Effector memory CD8-positive, alpha-beta T cell (primary cell): ENCODE measurements at places on chromosomes 4 and X.

DNA sequence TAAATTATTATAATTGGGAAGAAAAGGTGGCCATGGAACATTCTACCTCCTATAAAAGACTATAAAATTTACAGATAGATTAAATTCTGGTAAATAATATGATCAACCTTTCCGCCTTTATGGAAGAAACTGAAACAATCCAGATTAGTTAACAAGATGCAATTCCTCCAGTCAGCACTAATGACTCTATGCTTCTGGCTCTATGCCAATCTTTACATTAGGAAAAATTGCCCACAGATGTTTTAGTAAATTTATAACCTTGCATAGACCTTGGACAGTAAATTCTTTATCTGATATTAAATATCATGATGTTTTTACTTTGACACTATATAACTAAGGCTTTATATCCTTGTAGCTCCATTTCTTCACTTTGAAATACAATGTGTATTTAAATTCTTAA is 2302.5 kb downstream of the ARAP2 start:
- no peaks in the 10 kb centered on the region for H3K4me1 ChIP-seq
- no peak overlapping the region for H3K27ac ChIP-seq
- H3K36me3 ChIP-seq: no peaks in the 10 kb centered on the region
- no peak for DNase-seq
- no peaks in the 10 kb centered on the region for H3K27me3 ChIP-seq
- H3K4me3 ChIP-seq: no peak overlapping the region

DNA sequence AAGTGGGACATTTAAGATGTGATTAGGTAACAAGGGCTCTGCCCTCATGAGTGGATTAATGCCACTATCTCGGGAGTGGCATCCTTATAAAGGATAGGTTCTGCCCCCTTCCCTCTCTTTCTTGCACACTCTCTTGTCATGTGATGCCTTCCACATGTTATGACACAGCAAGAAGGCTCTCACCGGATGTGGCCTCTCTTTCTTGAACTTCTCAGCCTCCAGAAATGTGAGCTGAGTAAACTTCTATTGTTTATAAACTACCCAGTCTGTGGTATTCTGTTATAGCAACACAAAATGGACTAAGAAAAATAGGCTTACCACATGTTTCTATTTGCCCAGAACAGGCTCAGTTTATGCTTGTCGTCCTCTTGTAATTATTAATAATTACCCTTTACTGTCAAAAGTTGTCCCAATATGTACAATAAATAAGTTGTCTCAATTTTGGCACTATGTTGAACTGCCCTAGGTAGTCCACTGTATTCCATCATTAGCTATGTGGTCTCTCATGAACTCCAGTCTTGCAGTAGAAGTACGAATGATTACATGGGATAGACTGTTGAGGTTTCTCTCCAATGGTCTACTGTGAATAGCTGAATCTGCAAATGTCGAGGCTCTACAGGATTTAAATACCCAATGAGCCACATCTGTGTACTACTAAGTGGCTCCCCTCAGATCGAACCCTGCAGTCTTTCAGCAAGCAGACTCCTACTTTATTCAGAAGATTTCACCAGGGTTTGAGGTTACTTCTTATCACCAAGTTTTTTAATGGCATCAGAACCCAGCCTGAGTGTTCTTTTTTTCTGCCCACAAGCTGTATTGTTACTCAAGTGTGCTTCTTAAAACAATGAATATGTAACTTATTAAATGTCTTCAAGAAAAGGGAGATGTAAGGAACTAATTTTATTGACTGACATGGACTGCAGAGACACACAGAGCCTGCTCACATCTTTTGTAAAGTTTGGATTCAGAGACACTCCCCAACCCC is 102.0 kb upstream of the LEF1 start:
- no peak for DNase-seq
- H3K27me3 ChIP-seq: no peaks in the 10 kb centered on the region
- no peak overlapping the region for H3K4me3 ChIP-seq

DNA sequence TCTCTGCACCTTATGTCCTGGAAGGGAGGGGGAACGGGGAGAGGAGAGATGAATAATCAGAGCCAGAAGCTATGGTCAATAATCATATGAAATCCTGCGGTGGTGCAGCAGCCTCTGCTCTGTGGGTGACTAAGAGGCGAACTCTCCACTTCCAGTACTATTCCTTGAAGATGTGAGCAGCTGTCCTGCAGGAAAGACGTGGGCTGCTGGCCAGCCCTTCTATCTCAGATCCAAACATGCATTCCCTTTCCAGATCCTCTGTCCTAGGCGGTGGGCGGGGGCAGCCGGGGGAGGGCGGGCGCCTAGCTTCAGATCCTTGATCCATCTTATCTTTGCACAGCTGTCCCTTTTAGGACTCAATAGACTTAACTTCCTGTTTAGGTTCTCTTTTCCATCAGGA is 34.5 kb downstream of the SPINK2 start:
- H3K4me3 ChIP-seq: no peak overlapping the region
- H3K36me3 ChIP-seq: peaks cover 3% of the 10 kb centered on the region
- no peak for DNase-seq
- H3K27ac ChIP-seq: no peak overlapping the region
- H3K4me1 ChIP-seq: no peaks in the 10 kb centered on the region
- H3K27me3 ChIP-seq: peaks cover 8% of the 10 kb centered on the region

DNA sequence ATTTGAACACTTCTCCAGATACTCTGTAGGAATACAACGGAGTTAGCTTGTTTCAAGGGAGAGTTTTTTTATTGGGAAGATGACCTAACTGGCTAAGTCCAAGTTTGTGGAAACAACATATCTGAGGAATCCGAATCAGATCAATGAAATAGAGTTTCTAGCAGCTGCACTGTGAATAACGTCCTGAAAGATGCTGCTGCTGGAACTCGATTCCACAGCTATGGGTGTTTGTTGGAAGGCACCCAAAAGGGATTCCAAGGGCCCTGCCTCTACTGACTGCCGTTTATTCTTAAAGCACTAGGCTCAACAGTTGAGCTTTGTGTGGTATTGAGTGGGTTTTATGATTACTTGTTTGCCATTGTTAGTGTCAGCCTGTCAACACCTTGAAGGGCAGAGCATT is 6.6 kb upstream of the GBA3 start:
- no peaks in the 10 kb centered on the region for H3K36me3 ChIP-seq
- no peak overlapping the region for H3K4me3 ChIP-seq
- no peak for DNase-seq
- H3K4me1 ChIP-seq: no peaks in the 10 kb centered on the region
- H3K27ac ChIP-seq: no peak overlapping the region

DNA sequence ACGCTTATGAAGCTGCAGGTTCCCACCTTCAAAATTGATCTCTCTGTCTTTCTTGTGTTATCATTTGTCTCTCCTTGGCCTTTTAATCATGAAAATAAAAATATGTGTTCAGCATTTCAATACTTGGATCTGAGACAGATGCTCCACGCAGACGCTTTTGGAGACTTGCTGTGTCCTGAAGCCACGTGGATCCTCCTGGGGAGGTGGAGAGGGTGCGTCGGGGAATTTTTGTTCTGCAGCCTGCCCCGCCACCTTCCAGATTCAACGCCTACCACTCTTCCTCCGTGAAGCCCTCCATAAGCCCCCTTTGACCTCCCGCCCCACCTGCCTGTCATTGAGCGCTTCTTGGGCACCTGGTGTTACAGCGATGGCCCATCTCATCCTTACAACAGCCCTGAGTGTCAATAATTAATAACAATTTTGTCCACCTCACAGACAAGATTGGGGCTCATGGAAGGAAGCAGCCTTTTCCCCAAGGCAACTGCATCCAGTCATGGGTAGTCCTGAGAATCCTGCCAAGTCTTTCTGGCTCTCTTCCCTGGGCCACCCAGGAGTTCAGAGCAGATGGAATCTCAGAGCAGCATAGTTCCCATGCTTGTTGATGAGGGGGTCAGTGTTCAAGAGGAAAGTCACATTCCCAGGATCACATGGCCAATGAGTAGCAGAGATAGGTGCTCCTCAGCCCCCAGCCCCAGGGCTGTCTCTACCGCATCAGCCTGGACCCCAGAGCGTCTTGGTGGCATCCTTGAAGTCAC is 172.6 kb upstream of the PSAPL1 start:
- DNase-seq: no peak
- no peak overlapping the region for H3K4me3 ChIP-seq
- peaks cover 17% of the 10 kb centered on the region for H3K27me3 ChIP-seq

- H3K4me1 ChIP-seq: no peaks in the 10 kb centered on the region
- H3K4me3 ChIP-seq: no peak overlapping the region
- no peaks in the 10 kb centered on the region for H3K36me3 ChIP-seq
- DNase-seq: no peak
Observed at GRCh38 chr4:64271601-64272081, 137.6 kb downstream of the TECRL start.

- H3K36me3 ChIP-seq: no peaks in the 10 kb centered on the region
- no peak overlapping the region for H3K27ac ChIP-seq
- DNase-seq: no peak
Observed at GRCh38 chr4:112210777-112211176, 20.8 kb upstream of the AP1AR start.

DNA sequence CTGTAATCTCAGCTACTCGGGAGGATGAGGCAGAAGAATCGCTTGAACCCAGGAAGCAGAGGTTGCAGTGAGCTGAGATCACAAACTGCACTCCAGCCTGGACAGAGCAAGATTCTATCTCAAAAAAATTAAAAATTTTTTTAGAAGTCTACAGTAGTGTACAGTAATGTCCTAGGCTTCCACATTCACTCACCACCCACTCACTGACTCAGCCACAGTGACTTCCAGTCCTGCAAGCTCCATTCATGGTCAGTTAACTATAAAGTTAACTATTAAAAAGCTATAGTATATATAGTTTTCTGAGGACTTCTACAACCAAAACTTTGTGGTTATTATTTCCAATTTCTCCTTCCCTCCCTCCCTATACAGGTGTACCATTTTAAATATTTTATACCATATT is 34.7 kb upstream of the NEUROG2 start:
- DNase-seq: no peak
- no peaks in the 10 kb centered on the region for H3K36me3 ChIP-seq
- no peaks in the 10 kb centered on the region for H3K4me1 ChIP-seq
- H3K27me3 ChIP-seq: no peaks in the 10 kb centered on the region
- no peak overlapping the region for H3K4me3 ChIP-seq

DNA sequence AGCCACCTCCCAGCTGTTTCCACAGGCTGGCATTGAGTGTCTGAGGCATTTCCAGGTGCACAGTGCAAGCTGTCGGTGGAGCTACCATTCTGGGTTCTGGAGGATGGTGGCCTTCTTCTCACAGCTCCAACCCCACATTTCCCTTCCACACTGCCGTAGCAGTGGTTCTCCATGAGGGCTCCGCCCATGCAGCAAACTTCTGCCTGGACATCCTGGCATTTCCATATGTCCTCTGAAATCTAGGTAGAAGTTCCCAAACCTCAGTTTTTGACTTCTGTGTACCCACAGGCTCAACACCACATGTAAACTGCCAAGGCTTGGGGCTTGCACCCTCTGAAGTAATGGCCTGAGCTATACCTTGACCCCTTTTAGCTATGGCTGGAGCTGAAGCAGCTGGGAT is 10.3 kb upstream of the FRMPD4 start:
- no peak overlapping the region for H3K4me3 ChIP-seq
- no peaks in the 10 kb centered on the region for H3K4me1 ChIP-seq
- no peak overlapping the region for H3K27ac ChIP-seq
- no peak for DNase-seq
- H3K27me3 ChIP-seq: no peaks in the 10 kb centered on the region

- H3K27me3 ChIP-seq: peaks cover 11% of the 10 kb centered on the region
- no peaks in the 10 kb centered on the region for H3K4me1 ChIP-seq
- DNase-seq: no peak
- H3K4me3 ChIP-seq: no peak overlapping the region
Observed at GRCh38 chrX:16258882-16259281, 91.6 kb downstream of the MAGEB17 start.

GRCh38 chr4:121216461-121216860 is 52.3 kb upstream of the TNIP3 start:
- no peaks in the 10 kb centered on the region for H3K27me3 ChIP-seq
- no peak for DNase-seq
- peak overlapping the region; percentile 93 for H3K27ac ChIP-seq
- H3K4me3 ChIP-seq: peak overlapping the region; percentile 41
- H3K36me3 ChIP-seq: no peaks in the 10 kb centered on the region

- no peaks in the 10 kb centered on the region for H3K27me3 ChIP-seq
- peak overlapping the region; percentile 84 for H3K4me3 ChIP-seq
- H3K36me3 ChIP-seq: peaks cover 43% of the 10 kb centered on the region
- no peak for DNase-seq
- peaks cover 26% of the 10 kb centered on the region for H3K4me1 ChIP-seq
Observed at GRCh38 chrX:20139966-20140365, 1.7 kb downstream of the EIF1AX start.
